Endothelial cell of umbilical vein (primary cell): ENCODE measurements at places on chromosomes 7 and 10. TPM values are rescaled to one million over a fixed set of nuclear protein-coding genes. Genes with fewer than 3 reads are reported as not detected.

DNA sequence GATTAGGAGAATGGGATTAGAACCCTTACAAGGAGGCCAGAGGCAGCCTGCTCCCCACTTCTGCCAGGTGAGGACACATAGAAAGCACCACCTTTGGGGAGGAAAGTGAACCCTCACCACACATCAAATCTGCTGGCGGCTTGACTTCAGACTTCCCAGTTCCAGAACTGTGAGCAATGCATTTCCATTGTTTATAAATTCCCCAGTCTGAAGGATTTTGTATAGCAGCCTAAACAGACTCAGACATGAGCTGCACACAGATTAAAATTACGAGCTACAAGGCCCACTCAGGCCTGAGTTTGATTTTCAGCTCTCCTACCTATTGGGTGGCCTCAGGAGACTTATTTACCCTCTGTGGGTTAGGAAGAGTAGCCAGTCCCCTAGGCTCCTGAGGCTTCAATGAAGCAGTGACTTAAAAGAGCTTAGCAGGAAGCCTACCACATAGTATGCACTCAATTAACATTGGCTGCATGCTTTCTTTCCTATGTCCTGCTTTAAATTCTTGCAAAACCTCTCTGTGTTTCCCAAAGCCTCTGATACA is 350.7 kb upstream of the ZMIZ1 start:
- H3K36me3 ChIP-seq = no peaks in the 10 kb centered on the region
- no peak overlapping the region for H3K27ac ChIP-seq
- no peak overlapping the region for H3K4me3 ChIP-seq
- H3K4me1 ChIP-seq = no peaks in the 10 kb centered on the region
- peaks cover 22% of the 10 kb centered on the region for H3K27me3 ChIP-seq

DNA sequence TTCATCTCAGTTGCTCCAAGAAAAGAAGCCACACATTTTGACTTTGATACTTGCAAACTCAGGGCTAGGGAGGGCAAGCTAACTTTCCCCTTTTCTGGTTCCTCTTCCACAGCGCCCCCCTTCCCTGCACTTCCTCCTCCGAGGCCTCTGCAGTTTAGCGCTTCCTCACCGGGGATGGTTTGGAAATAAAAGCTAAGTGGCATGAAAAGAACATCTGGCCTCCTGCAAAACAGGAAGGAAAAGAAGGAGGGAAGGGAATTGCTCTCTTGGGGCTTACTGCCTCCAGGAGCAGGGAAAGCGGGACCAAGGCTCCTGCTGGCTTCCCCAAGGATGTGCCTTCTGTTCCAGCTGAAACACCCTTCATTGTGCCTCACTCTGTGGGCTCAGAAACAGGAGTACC is 42.3 kb downstream of the PRKCQ start:
- H3K4me1 ChIP-seq = no peaks in the 10 kb centered on the region
- H3K27me3 ChIP-seq = no peaks in the 10 kb centered on the region
- no peaks in the 10 kb centered on the region for H3K36me3 ChIP-seq
- no peak for DNase-seq
- H3K4me3 ChIP-seq = no peak overlapping the region

GRCh38 chr7:34361663-34362250 is 296.3 kb upstream of the NPSR1 start:
- no peaks in the 10 kb centered on the region for H3K27me3 ChIP-seq
- H3K4me1 ChIP-seq = no peaks in the 10 kb centered on the region
- H3K36me3 ChIP-seq = no peaks in the 10 kb centered on the region
- no peak for DNase-seq
- no peak overlapping the region for H3K4me3 ChIP-seq

GRCh38 chr10:76297780-76298281 is 866.4 kb downstream of the LRMDA start:
- H3K27ac ChIP-seq = no peak overlapping the region
- H3K4me1 ChIP-seq = no peaks in the 10 kb centered on the region
- no peaks in the 10 kb centered on the region for H3K27me3 ChIP-seq
- no peak overlapping the region for H3K4me3 ChIP-seq

DNA sequence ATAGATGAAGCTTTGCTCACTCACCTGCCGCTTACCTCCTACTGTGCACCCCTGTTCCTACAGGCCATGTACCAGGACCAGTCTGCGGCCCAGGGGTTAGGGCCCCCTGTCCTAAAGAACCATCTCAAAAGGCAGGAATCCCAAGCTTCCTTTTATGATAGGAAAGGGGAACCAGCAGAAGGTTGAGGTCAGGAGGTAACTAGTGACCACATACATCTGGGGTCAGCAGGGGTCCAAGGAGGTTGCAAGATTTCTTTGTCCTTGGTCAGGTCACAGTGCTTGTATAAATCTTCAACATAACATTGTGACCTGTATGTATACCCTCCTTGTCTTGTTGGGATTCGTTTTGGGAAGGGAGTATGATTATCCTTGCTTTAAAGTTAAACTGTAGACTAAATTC is 73.8 kb downstream of the OAT start:
- no peak for DNase-seq
- H3K4me1 ChIP-seq = no peaks in the 10 kb centered on the region
- H3K4me3 ChIP-seq = no peak overlapping the region
- H3K27me3 ChIP-seq = no peaks in the 10 kb centered on the region
- H3K27ac ChIP-seq = no peak overlapping the region

Gene VAX1
- not detected in 2 replicates for total RNA-seq
